ENCODE measurements at places on chromosomes 12 and 14. TPM values are rescaled to one million over a fixed set of nuclear protein-coding genes. Genes with fewer than 3 reads are reported as not detected.

NAV3 gene
- total RNA-seq, result 0.52 TPM

GRCh38 chr12:131987552-131987951 lies 37.8 kb downstream of the EP400 start:
- ATAC-seq, result no peak

DNA sequence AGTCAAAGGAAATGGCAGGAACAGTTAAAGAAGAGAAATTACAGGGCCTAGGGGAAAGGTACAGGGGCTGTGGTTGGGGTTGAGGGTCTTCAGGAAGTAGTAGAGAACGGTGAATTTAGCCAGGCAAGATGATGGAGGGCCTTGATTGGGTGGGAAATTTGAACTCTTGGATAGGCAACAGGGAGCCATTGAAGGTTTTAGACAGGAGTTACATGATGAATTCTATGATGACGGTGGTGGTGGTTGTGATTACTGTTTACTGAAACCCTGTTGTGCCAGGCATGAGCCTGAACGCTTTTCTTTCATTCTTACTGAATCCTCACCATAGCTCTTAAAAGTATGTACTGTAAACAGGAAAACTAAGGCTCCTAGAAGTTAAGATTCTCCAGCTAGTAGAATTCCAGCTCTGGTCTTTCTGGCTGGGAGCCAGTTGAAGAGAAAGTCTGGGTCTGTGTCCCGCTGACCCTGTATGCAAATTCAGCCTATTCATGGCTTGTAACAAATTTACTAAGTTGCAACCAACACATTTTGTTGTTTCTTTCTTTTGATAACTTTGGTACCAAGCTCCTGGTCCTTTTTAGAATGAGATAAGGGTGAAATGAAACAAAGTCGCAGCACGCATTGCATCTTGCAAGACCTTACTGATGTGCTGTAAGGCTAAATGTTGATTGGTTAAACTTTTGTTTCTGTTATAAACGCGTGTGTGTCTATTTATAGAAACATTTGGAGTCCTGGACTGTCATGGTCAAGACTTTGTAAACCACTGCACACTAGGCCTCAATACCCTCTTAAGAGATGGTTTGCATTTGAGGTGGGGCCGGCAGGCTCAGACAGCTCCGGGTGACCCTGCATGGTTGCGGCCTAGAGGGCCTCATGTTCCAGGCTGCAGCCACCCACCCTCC lies 6.0 kb downstream of the ORAI1 start:
- no peak for ATAC-seq

DNA sequence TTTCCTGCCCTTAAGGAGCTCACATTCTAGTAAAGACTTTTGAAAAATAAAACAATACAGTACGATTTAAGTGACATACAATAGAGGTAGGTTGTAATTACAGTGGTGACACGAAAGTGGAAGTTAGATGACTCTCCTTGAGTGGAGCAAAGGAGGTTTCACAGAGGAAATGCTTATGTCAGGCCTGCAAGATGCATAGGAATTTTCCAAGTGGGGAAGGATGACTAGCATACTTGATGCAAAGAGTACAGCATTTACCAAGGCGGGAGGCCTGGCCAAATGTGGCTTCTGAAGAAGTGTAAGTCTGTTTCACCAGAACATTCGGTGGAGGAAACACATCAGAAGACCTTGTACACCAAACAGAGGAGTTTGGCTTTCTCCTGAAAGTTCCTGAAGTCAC lies 55.2 kb downstream of the ERO1A start:
- peak; percentile 12 for ATAC-seq

GRCh38 chr12:118682656-118683055 lies 298.7 kb upstream of the SRRM4 start:
- no peak for ATAC-seq

GRCh38 chr14:85459361-85460000 lies 70.5 kb upstream of the FLRT2 start:
- ATAC-seq, result no peak

DNA sequence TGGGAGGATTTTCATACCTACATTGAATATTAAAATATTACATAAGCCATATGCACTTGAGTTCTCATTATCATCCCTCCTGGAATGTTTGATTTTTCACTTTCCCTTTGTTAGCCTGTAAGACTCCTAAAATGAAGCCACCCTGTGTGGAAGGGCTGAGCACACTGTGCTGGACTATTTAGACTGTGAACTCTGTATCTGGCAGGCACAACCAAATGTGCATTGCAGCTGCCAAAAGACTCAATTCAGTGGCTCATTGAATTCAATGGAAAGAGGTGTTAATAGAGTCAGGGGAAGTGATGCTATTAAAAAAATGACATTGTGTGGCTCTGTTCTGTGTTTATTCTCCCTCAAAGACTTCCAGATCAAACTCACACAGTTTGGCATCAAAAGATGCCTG lies 111.1 kb downstream of the SMOC1 start:
- ATAC-seq, result no peak
